ENCODE measurements at places on chromosomes 12 and 14. TPM values are rescaled to one million over a fixed set of nuclear protein-coding genes. Genes with fewer than 3 reads are reported as not detected.

LBHD2 gene
- not detected for total RNA-seq

KRT4 gene
- 0.43 TPM for total RNA-seq

KERA gene
- not detected for total RNA-seq

EIF2S3B gene
- 4.0 TPM for total RNA-seq

IQSEC3 gene
- 0.65 TPM for total RNA-seq

NEMF gene
- 85.7 TPM for total RNA-seq

P2RX2 gene
- not detected for total RNA-seq

OTX2 gene
- total RNA-seq: not detected

C12orf54 gene
- not detected for total RNA-seq

MGP gene
- 63.6 TPM for total RNA-seq

IL26 gene
- total RNA-seq: 4.5 TPM

RDH16 gene
- total RNA-seq: 0.13 TPM
